Globus pallidus (tissue), 1 donor: ENCODE measurements at places on chromosomes 13 and 19.

- no peak for DNase-seq
These were observed 40.1 kb downstream of the SERTM1 start for GRCh38 chr13:36713887-36714286.

DNA sequence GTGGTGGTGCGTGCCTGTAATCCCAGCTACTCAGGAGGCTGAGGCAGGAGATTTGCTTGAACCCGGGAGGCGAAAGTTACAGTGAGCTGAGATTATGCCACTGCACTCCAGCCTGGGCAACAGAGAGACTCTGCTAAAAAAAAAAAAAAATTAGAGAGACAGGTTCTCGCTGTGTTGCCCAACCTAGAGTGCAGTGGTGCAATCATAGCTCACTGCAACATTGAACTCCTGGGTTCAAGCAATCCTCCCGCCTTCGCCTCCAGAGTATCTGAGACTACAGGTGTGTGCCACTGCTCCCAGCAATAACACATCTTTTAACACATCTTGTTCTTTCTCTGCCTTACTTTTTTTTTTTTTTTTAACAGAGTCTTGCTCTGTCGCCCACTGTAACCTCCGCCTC is 32.7 kb downstream of the CLEC17A start:
- DNase-seq, result no peak

DNA sequence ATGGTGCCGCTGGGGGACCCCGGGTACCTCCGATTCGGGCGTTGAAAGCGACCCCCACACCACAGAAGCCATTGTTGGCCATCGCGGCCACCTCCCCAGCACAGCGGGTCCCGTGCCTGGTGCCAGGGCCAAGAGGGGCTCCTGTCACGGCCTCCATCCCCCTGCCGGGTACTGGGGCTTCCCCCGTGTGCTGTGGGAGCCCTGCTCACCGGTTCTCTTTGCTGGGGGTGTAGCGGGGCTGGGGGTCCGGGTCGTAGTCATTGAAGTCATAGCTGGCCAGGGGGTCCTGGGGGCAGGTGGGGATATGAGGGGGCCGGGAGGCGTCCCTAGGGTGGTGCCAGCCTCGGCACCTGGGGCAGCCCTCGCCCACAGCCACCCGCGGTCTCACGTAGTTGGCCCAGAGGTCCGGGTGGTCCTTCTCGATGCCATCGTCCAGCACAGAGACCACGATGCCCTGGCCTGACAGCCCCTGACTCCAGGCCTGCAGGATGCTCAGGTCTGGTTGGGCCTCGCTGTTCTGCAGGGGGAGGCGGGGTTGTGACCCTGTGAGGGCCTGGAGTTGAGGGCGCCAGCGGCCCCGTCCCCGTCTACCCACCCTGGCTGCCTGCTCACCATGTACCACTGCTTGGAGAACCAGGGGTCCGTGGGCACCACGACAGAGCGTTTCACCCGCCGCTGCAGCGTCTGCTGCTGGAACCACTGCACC is 2.4 kb downstream of the PCSK4 start:
- DNase-seq, result no peak

- DNase-seq, result no peak
These were observed 362.4 kb downstream of the ENOX1 start for GRCh38 chr13:43424412-43424811.

- DNase-seq, result no peak
These were observed 472.7 kb downstream of the RFC3 start for GRCh38 chr13:34290661-34291060.

DNA sequence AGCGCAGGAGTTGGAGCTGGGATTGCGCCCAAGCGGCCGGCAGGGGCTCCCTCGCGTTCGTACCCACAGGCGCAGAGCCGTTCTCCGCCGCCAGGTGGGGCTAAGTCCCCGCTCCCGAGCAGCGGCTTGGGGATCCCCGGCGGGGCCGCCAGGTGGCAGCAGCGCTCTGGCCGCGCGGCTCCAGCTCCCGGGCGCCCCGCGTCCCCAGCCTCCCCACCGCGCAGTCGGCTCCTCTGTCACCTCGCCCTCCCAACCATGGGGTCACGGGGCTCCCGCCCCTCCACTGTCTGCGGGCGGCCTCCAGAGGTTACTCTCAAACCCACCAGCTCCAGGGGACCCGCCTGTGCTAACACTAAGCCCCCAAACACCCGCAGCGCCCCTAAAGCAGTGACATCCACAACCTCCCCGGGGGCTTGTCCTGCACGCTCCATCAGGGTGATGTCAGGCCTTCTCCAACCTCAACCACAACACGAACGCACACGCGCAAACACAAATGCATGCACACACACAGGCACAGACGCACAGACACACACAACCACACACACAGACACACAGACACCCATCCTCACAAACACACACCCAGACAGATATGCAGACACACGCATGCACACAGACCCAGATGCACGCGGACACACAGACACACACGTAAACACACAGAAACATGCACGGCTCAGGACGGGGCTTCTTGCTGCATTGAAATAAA is 18.4 kb upstream of the KCTD15 start:
- DNase-seq, result peak; percentile 52

- DNase-seq, result no peak
These were observed 9.6 kb downstream of the RAB11B start for GRCh38 chr19:8399681-8400188.

DNA sequence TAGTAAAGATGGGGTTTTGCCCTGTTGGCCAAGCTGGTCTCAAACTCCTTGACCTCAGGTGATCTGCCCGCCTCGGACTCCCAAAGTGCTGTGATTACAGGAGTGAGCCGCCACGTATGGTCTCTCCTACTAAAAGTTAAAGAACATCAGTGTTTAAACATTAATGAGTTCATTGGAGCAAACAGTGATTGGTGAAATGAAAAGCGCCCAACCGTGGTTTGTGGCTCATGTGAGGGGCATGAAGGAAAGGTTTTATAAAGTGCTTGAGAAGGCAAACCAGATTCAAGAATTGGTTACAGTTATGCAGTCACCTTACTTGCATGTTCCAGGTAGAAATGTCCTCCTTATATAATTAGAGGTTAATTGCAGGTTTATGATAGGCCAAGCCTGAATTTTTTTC is 109.5 kb downstream of the ZNF675 start:
- DNase-seq, result no peak

DNA sequence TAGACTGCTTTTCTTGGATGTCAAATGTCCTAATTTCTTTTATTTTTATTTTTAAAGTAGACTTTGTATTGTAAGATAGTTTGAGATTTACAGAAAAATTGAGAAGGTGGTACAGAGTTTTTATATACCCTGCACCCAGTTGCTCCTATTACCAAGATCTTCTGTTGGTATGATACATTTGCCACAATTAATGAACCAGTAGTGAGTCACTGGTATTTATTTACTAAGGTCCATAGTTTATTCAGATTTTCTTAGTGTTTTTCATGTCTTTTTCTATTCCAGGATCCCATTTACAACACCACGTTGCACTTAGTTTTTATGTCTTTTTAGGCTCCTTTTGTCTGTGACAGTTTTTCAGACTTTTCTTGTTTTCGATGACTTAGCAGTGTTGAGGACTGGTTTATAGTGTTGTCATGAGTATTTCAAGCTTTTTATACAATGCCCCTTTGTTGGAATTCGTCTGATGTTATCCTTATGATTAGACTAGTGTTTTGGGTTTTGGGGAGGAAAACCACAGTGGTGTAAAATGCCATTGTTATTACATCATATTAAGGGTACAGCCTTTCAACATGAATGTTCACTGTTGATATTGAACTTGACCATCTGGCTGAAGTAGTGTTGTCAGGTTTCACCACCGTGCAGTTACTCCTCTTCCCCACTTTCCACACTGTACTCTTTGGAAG is 35.9 kb downstream of the COG3 start:
- DNase-seq, result peak; percentile 44

DNA sequence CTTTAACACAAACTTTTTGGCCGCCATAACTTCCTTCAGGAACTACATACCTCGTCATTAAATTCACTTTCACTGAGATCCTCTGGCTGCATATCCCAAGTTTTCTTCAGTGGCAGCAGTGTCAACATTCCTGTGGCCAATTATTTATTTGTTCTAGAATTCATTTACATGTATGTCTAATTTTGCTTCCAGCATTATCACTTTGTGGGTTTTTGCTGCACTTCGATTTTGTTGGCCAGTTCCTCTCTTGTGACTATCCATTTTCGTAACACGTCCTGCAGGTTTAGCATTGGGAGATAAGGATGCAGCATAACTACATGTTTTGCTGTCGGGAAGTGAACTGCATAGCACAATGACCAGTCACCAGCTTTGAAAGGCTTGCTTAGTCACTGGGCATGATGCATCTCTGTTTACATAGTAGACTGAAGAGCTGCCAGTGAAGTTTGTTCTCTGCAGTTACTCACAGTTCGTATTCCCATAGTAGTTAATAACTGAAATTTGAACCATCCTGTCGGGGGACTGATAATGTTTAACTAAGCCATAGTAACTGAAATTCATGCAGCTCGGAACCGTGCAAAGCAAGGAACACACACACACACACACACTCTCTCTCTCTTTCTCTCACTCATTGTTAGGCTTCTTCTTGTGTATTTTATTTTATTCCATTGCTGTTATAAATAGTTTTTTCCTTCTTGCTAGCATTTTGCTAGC is 28.3 kb downstream of the ZNF507 start:
- DNase-seq, result peak; percentile 63

- DNase-seq, result no peak
These were observed 7.6 kb downstream of the SIGLEC11 start for GRCh38 chr19:49953416-49953815.

GRCh38 chr19:1609103-1609396 is 3.8 kb upstream of the UQCR11 start:
- DNase-seq, result no peak

- DNase-seq, result no peak
These were observed 2.3 kb upstream of the FBN3 start for GRCh38 chr19:8151767-8152035.

GRCh38 chr13:67283637-67284036 is 53.5 kb upstream of the PCDH9 start:
- DNase-seq, result no peak

- no peak for DNase-seq
These were observed 96.1 kb upstream of the UQCRFS1 start for GRCh38 chr19:29308977-29309590.
